Prostate gland (tissue), 2 donors: ENCODE measurements at places on chromosomes 1 and 21. TPM values are rescaled to one million over a fixed set of nuclear protein-coding genes. Genes with fewer than 3 reads are reported as not detected.
A peak's percentile ranks its signal among the peaks of the same experiment; 100 is the strongest.

DNA sequence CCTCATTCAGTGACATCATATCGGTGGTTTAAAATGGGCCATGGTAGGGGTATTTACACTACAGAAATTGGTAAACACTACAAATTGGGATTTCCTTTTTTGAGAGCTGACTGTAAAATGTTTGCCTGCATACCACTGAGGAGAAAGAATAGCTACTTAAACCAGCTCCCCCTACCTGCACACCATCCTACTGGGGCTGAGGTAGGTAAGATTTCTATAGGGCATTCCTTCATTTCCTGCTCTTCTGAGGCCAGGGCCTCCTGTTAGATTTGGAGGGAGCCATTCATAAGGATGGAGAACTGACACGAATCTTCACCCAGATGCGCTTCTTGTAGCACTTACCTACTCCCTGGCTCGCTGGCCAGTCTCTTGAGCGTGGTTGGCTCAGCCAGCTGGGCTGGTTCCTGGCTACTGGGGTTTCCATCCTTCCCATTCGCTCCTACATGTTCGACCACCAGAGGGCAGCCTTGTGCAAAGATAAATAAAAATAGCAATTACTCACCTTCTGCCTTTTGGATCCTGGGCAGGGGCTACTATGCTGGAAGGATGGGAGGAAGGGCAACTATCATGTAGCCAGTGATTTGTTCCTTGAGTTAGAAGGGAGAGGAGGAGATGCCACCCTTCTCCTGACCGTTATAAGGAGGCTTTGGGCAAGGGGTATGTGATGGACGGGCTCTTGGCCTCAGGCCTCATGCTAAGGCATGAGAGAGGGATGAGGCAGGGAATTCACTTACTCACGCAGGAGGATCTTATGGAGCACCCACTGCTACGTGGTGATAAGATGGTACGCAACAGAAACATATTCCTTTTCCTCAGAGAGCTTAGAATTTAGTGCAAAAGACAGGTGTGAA lies 10.7 kb downstream of the OPTC start:
- DNase-seq, result peak; percentile 83

GRCh38 chr21:33117101-33117888 lies 47.4 kb downstream of the OLIG1 start:
- no peak for DNase-seq

DNA sequence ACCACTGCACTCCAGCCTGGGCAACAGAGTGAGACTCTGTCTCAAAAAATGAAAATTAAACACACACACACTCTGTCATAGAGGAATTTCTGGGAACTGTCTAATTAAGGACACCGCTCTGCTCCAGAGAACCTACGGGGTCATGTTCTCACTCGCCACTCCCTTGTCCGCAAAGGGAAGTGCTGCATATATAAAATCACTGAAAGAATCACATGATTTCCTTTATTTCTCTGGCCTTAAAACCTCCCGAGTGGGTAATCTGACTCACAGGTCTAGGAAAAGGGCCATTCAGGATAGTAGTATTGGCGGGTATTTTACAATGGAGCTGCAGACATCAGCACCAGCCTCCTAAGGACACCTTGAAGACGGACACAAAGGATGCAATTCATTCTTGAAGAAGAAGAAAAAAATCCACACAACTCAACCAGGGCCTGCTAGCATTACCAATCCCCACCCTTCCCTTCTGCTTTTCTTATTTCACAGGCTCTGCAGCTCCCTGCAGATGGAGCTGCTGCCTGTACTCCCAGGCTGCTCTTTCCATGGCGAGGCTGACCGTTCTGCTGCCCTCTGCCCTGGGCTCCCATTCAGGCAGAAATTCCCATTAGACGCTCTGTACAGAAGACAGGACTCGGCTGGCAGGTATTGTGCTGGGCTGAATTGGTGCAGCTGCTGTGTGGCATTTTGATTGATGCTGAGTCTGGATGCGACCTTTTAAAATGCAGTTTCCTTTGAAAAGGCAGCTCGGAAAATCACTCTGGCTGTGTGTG lies 53.3 kb upstream of the FAM89A start:
- no peak for DNase-seq

DNA sequence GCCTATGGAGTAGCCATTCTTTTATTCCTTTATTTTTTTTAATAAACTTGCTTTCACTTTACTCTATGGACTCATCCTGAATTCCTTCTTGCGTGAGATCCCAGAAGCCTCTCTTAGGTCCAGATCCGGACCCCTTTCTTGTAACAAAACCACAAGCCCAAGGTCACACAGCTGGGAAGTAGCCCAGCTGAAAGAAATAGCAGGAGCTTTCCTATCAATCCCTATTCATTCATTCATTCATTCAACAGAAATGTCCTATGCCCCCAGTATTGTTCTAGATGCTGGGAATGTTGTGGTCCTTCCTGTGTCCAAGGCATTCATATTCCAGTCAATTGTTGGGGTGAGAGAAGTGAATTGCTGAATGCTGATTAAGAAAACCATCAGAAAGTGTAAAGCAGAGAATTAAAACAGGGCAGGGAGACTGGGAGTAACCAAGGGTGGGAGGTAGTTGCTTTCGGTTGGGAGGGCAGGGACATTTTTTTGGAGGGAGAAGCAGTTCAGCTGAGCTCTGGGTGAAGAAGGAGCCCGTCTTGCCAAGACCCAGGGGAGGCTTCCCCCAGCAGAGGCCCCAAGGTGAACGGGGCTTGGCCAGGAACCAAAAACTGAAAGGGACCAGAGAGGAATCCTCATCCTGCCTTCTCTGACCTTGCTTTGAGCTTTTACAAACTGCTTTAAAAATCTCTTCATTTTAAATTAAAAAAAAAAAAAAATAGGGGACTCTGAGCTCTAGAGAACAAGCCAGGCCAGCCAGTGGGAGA lies 10.8 kb downstream of the PLA2G2D start:
- DNase-seq, result no peak

DNA sequence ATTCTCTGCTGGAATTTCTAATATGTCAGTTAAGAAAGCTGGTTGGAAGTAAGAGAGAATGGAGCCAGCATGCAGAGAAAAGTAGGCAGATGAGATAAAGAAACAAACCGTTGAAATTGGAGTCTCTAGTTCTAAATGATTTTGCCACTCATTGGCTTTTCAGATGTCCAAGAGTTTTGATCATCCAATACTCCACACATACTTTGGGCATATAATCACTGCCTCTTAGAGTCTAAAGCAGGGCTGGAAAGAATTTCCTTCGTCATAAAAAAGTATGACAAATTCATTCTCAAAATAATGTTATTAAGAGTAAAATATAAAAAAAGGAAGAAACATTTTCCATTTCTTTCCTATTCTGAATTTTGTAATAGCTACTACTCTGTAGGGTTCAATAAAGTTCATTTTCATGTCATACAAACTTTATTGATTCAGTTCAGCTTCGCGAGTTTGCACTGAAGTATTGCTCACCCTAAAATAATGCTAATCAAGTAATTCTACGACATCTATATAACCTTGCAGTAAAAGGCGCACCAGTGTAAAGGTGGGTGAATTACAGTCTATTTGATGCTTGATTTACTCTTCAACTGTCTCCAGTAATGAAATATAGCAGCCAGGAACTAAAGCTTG lies 1556.6 kb downstream of the NCAM2 start:
- no peak for DNase-seq

DNA sequence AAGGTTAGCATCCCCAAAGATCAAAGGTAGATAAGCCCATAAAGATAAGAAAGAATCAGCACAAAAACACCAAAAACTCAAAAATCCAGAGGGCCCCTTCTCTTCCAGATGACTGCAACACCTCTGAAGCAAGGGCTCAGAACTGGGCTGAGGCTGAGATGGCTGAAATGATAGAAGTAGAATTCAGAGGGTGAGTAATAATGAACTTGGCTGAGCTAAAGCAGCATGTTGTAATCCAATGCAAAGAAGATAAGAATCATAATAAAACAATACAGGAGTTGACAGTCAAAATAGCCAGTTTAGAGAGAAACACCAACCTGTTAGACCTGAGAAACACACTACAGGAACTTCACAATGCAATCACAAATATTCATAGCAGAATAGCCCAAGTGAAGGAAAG lies 406.9 kb upstream of the CXADR start:
- peak; percentile 43 for DNase-seq

GRCh38 chr1:234617986-234618736 lies 8.2 kb upstream of the IRF2BP2 start:
- DNase-seq, result no peak

- no peak for DNase-seq
Observed at GRCh38 chr1:6275826-6276782, 15.2 kb upstream of the GPR153 start.

The CDC73 gene
- 48.0 TPM for total RNA-seq

The NTNG1 gene
- total RNA-seq, result 2.6 TPM

The TNNT2 gene
- total RNA-seq, result 2.2 TPM

The B3GALT5 gene
- total RNA-seq, result 0.64 TPM

The FCRL6 gene
- total RNA-seq, result not detected

The NBPF10 gene
- 1.2 TPM for total RNA-seq

The PGLYRP4 gene
- total RNA-seq, result not detected

The LYPD8 gene
- not detected for total RNA-seq

The STXBP3 gene
- 41.1 TPM for total RNA-seq
